T-helper 17 cell (primary cell): ENCODE measurements at places on chromosomes 1 and 21.

GRCh38 chr1:220928725-220929300 is 49.6 kb downstream of the HLX start:
- no peak for DNase-seq

DNA sequence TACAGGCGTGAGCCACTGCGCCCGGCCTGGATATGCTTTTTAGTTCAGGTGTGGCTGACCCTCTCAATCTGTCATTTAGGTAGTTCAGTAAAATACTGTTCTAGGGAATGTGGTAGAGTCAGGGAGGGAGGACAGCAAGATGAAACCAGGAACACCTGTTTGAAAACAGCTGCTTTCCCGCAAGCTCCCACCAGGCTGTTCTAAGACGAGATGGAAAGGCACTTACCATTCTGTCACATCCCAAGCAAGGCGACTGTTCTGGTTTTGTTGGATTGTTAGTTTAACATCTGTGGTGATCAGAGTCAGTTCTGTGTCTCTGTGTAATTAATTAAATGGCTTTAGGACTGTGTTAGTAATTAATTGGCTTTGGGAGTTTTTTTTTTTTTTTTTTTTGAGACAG is 2.9 kb downstream of the CHAF1B start:
- no peak for DNase-seq

- no peak for DNase-seq
These were observed 6.0 kb upstream of the CAPN2 start for GRCh38 chr1:223706077-223706973.

DNA sequence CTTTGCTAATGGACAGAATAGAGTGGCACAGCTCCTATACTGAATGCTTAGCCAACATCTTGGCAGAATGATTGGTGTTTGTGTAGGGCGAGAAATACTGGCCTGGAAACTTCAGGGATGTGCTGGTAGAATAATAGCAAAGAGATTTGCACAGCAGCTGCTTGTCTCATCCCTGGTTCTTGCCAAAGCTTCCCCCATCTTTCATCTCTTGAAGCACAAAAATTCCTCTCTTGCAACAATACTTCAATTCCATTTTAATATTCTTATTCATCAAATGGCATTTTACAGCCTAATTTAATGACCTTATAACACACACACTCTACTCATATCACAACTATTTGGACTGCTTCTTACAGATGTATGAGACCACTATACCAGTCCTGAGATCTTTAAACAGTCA is 37.7 kb downstream of the LHX8 start:
- no peak for DNase-seq

DNA sequence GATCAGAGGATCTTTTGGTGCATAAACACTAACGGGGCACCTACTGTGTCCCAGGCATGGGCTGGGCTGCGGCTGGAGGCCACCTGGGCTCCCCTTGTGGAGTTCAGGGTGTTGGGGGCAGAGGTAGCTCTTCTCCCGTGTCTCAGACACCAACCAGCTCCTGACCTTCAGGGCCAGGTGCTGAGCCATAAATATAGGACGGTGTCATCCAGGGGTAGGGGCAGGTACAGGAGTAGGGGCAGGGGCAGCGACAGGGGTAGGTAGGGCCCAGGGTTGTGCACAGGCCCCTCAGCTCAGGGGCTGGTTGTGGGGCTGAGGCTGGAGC is 18.0 kb upstream of the LRRC3 start:
- DNase-seq, result no peak

GRCh38 chr1:67784545-67785186 is 48.6 kb downstream of the GNG12 start:
- DNase-seq, result no peak

DNA sequence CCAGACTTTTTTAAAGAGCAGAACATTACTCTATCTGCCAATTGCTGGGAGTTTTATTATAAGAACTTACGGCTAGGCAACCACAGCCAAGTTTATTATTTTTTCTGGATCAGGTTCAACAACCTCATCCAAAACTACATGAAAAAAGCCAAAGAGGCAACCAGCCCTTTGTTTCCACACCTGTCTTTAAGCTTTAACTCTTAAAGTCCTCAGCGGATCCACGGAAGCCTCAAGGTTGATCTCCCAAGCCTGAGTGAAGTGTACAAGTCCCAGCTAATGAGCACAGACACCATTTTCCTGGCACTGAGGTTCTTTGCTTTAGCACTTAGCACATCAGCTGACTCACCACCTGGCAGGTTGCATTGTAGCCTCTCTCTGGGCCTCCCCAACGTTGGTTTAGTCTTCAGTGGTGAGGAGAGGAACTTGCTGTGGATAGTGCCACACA is 143.1 kb downstream of the TGFBR3 start:
- no peak for DNase-seq

- no peak for DNase-seq
These were observed 752 bp upstream of the ACTA1 start for GRCh38 chr1:229434641-229435051.

- no peak for DNase-seq
These were observed 103.5 kb downstream of the PBX1 start for GRCh38 chr1:164662462-164662861.

- no peak for DNase-seq
These were observed 18.1 kb downstream of the LAMB3 start for GRCh38 chr1:209634005-209634737.

- no peak for DNase-seq
These were observed 163.2 kb downstream of the FMN2 start for GRCh38 chr1:240254778-240255291.
